ENCODE measurements at places on chromosomes 12 and 14.

GRCh38 chr12:55929306-55929791 is 1.6 kb upstream of the DGKA start:
- DNase-seq, result peak; percentile 70

GRCh38 chr14:39006721-39007410 is 96.2 kb downstream of the SEC23A start:
- no peak for DNase-seq

DNA sequence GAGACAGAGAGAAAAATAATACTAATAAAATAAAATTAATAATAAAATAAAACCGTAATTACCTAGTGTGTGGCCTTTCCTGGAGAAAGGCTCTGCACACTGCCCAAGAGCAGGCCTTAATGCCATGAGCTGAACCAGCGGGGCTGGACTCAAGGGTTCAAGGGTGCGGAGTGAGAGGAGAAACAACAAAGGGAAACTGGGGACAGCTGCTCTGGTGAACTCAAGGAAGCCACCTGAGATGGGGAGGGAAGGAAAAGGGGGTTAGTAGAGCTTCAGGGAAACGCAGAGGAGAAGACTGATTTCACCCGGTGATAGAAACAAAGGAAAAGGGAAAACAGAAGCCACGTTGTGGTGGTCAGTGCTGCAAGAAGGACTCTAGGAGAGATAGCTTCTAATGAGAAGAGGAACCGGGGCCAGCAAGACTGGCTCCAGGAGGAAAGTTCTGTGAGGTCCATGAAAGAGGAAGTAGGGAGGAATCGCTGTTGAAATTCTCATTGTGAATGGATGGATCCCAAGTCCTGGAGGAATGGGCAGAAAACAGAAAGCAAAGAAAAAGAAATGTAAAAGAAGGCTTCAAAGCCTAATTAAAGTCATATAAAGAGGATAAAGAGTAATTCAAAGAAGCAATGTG is 48.3 kb upstream of the BCL2L14 start:
- DNase-seq, result no peak

DNA sequence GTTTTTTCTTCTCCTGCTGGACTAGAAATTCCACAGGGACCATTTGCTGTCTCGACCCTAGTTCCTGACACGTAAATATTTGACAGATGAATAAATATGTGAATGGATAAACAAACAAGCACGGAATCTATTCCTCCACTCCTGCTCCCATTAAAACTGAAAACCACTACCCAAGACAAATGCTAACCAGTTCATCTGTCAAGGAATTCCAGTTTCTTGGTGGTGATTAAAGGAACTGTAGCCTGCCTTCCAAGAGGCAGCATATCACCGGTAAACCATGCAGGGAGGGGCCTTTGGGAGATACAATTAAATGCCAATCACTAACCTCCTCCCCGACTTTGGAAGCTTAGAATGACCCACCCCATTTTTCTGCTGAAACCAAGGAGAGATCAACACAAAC is 95.4 kb downstream of the TTC7B start:
- no peak for DNase-seq

- DNase-seq, result no peak
Observed at GRCh38 chr12:46271863-46272262, 3.0 kb upstream of the SLC38A1 start.

- DNase-seq, result no peak
Observed at GRCh38 chr12:72271451-72272090, 599 bp upstream of the TRHDE start.

GRCh38 chr14:74502236-74503019 is 8.9 kb downstream of the ISCA2 start:
- DNase-seq, result no peak

DNA sequence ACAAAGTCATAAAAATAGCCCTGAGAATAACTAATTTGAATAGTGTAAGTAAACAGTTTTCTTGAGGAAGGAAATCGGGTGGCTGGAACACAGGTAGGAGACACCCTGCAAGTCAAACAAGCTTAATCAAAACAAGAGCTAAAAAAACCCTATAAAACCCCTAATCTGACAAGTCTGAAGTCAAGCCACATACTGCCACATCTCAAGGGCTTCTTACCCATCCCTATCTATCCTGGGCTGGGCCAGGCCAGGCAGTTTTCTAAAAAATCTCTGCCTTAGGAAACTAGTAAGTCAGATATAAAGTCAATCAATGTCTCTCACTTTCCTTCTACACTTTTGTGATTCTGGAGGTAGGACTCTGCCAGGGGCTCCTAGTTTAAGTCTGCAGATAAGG is 15.3 kb downstream of the UBE2N start:
- DNase-seq, result no peak

DNA sequence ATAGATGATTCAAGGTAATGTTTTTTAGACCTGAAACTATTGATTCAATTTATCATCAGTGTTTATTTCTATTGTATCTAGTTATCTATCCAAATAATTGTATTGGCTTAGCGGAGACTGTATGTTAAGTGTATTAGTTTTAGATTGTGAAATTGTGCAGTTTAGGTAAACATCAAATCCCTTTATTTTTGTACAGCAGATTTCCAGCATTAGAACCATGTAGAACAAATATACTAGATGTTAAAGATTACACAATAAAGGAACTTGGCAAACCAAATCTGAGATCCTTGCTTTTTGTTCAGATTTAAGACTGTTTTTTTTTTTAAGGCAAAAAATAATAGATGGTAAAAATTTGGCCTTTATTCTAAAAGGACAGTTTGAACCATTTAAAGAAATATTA is 39.3 kb downstream of the PPM1A start:
- no peak for DNase-seq

DNA sequence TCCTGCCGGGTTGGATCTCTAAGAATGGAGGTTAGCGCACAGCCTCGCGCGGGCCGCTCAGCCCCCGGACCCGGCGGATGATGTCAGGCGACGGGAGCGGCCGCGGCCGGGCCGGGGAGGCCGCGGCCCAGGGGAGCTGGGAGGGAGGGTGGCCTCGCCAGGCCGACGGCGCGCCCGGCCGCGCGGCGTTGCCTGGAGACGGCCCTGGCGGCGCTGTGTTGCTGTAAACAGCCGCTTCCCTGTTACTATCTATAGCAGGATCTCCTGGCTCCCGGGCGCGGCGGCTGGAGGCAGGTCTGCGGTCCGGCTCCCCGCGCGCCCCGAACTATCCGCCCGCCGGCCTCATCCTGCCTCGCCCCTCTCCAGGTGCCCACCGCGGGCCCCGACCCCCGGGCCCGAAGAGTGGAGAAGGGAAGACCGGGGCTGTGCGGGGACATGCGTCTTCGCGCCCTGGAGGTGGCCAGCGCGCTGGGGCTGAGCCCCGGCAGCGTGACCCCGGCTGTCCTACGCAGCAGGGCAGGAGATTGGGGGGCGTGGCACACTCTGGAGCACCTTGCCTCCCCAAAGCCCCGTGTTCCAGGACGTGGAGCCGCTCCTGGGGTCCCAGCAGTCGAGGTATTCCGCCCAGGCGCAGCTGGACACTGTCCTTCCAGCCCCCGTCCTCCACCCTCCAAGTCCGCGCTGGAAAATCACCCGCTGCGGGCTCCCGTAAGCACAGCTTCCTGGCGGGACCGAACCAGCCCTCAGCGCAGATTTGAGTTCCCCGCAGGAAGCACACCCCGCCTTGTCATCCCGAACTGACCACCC is 1.4 kb upstream of the FOS start:
- DNase-seq, result no peak

- DNase-seq, result no peak
Observed at GRCh38 chr12:131089531-131090273, 136.0 kb downstream of the ADGRD1 start.

- DNase-seq, result no peak
Observed at GRCh38 chr14:76772300-76773187, 11.3 kb downstream of the VASH1 start.

- no peak for DNase-seq
Observed at GRCh38 chr14:91649930-91650329, 82.0 kb downstream of the CATSPERB start.

DNA sequence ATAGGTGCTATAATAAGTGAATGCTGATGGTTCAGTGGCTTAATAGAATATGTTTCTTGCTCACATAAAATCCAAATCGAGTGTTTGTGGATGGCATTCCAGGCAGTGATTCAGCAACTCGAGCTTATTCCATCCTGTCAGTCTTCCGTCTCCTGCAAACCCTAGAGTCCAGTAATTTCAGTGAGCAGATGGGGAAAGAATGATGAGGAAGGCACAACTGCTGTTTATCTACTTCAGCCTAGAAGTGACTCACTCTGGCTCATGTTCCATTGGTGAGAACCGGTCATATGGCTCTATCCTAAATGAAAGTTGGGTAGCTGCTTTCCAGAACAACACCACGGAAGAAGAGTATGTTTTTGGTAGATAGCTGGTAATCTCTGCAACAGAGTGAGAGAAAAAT is 421.8 kb upstream of the PDE3A start:
- DNase-seq, result no peak

DNA sequence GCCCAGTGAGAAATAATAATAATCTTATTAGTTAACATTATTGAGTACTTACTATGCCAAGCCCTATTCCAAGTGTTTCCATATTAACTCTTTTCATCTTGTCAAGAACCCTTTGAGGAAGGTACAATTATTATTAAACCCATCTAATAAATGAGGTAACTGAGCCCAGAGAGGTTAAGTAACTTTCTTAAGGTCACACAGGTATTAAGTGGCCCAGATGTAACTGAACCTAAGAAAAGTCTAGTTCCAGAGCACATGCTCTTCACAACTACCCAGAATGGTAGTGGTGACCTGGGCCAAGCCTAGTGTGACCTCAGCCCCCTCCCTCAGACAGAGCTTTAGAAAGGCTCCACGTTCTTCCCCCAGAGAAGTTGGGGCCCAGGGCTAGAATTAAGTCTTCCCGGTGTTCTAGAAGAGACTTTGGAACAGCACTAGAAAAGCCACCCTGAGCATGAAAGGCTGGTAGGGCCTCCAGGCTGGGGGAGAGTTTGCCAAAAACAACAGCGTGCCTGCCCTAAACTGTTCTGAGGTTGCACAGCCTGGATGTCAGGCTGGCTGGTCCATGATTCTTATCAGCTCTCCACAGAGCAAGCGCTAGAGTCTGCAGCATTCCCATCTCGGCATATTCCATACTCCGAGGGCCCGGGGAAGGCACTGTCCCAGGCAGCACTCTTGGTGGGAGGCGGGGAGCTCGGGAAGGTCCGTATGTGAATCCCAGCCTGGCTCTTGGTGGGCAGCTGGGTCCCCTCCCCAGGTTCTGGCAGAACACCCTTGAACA is 41.3 kb upstream of the CTDSP2 start:
- DNase-seq, result no peak

GRCh38 chr12:101004898-101005297 is 205.1 kb downstream of the SLC5A8 start:
- DNase-seq, result no peak

DNA sequence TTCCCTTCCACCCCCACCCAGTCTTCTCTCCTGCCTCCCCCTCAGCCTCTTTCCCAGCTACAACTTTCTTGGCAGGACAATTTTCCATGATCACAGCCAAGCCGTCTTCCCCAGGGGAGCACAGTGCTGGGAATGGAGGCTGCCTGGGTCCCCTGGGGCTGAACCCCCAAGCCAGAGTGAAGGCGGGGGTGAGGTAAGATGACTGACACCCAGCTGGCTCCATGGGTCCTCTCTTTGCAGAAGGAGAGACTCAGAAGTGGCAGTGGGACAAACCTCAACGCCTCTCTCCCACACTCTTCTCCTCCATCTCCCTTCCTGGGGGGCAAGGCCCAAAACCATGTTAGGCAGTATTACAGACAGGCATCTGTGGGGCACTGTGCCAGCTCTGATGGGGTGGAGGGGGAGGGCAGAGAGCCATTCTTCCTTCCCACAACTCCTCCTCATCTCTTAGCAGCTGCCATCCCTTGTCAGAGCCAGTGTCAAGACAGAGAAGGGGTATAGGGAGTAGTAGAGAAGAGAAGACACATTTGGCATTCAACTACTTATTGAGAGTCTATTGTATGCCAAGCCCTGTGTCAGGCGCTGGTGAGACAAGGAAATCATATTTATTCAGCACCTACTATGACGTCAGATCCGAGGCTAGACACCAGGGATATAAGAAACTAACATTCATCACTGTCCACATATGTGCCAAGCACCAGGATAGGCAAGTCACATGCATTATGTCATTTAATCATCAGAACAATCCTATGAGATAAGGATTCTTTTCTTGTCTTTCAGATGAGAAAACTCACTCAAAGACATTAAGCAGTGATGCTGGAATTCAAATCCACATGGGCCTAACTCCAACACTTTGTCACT is 3.6 kb downstream of the ITGA7 start:
- DNase-seq, result no peak

DNA sequence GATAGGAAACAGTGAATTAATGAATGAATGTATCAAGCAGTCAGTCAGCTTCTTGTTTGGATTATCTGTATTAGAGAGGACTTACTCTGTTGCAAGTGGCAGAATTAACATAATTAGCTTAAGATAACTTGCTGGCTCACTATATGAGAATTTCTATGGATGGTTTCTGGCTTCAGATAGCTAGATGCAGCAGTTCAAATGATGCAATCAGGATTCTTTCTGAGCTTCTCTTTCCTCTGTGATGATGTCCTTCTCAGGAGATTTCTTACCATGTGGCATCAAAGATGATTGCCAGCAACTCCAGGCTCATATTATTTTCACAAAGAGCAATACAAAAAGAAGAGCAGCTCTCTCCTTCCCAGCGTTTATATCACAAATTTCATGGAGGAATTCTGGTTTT is 30.7 kb downstream of the FRMD6 start:
- DNase-seq, result no peak

DNA sequence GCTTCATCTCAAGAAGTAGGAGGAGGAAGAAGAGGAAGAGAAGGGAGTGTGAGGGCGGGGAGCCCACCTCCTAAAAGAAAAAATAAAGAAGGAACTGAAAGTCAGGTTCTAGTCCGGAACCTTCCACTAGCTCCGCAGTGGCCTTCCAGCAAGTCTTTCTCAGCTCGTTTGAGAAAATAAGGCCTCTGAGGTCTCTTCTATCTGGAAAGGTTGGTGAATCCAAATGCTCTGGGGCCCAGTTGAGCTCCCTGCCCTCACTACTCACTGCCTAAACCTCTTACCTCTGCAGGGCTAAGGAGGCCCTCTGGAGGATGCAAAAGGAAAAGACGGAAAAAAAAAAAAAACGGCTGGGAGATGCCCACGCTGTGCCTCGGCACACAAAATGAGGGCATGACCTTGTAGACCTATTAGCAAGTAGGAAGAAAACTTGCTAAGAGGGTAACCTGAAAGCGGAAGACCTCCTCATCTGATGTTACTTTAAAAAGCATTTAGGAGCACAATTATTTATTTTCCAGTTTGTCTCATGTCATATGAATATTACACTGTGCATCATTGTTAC is 35.9 kb downstream of the FBLN5 start:
- DNase-seq, result no peak

- DNase-seq, result peak; percentile 29
Observed at GRCh38 chr14:61444215-61444768, 122.9 kb downstream of the PRKCH start.

- DNase-seq, result no peak
Observed at GRCh38 chr14:100173353-100173752, 13.9 kb upstream of the DEGS2 start.

DNA sequence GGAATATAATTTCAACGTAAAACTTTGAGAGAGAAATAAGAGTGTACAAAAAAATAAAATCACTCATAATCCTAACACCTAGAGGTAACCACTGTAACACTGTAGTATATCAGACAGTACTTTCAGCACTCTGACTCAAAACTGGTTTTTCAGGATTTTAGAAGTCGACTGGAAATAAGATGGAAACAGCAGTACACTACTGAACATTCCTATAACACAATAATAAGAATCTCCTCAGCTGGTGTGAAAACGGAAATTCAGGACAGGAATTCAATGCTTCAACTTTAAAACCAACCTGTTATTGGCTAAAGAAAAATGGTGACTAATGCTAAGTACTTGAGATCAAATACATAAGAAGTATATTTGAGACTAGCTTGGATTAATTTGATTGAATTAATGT is 12.3 kb upstream of the PITPNM2 start:
- DNase-seq, result no peak

GRCh38 chr12:69991690-69992288 is 166.8 kb downstream of the MYRFL start:
- DNase-seq, result no peak

Data from activated CD4-positive, CD25-positive, alpha-beta regulatory T cell treated with anti-CD3 and anti-CD28 coated beads, Interleukin-2, amount 50 U/mL, for 16 hours (primary cell).